ENCODE measurements at places on chromosomes 1 and 21.

DNA sequence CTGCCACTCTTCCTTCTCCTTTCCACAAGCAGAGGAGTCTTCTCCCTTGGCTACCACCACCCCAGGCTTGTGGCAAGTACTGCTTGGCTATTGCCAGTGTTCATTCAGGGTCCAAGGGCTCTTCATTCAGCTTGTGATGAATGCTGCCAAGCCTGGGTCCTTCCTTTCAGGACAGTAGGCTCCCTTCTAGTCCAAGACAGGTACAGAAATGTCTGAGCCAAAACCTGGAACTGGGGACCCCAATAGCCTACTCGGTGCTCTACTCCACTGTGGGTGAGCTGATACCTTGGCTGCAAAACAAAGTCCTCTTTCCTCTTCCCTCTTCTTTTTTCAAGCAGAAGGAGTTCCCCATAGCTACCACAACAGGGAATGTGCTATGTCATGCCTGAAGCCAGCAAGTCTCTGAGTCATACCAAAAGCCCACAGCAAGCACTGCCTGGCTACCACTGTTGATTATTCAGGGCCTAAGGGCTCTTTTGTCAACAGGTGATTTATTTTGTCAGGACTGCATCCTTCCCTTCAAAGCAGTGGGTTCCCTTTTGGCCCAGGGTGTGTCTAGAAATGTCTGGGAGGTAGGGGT is 268.9 kb downstream of the HHAT start:
- DNase-seq, result no peak

DNA sequence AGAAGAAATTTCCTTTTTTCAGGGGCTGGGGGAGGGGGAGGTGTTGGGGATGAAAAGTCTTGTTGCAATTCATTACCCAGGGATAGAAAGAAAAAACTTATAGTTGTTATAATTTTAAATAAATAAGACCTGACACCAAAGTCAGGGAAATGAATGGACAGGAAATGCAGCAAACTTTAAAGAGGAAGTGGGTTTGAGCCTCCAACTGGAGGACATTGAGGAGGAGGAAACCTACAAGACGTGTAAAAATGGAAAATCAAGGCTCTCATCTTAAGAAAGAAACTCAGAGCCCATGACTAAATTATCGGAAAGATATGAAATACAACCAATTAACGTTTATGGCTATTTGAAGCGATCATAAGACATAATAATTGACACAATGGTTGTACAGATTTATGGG is 54.4 kb downstream of the NIBAN1 start:
- no peak for DNase-seq

DNA sequence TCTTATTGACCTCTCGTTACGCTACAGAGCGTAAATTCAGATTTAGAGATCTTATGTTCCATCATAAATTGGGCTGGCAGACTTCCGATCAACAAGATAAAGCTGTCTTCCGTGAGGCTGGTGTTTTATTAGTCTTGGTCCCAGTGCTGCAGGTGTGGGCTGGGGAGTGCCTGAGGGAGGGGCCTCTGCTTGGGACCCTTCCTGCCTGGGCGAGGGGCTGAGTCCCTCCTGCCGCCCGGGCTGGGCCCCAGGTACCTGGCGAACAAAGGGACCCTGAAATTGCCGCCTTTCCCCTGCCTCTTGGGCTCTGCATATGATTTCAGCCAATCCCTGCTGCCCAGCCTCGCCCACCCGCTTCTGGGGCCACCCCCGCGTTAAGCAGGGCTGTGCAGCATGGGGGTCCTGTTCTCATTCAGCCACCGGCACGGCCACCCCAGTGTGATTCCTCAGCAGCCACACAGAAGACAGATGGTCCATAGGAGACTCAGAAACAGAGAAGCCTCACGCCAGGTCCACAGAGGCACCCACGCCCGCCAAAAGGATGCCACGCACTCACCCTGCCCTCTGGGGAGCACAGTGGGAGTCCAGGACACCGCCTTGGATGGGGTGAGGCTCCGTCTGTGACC is 6.1 kb upstream of the SAMD11 start:
- no peak for DNase-seq

DNA sequence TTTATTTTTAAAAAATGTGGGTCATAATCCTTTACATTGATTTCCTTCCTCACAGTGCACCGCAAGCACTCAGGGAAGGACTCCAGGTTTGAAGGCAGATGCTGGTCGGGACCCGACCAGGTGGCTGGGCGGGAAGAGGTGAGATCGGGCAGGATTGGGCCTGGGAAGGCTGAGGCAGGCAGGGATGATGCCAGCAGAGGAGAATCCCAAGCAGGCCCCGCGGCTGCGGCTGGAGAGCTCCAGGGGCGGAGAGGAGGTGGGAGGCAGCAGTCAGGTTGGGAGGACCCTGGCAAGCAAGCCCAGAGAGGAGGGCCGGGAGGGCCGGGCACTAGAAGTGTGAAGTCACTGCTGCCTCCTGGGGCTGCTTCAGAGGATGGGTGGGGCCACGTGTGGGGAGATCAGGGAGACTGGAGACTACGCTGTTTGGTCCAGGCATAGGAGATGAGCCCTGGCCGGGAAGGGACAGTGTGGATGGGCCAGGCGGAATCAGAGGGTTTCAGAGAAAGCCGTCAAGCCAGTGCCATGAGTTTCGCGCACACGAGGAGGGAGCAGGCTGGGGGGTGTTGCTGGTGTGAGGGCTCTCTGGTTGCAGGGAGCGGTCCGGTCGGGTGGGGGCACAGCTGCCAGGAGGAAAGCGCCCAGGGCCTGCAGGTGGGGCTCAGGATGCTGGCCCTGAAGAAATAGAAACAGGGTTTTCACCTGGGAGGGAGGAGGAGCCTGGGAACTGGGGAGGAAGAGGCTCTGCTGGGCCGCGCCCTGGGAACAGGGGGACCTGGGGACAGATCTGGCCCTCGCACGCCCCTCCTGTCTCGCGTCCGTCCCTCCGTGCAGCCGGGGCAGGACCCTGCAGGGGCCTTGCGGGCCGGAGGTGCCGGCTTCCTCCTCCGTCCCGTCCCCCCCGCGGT is 888 bp upstream of the COL18A1 start:
- DNase-seq, result no peak

DNA sequence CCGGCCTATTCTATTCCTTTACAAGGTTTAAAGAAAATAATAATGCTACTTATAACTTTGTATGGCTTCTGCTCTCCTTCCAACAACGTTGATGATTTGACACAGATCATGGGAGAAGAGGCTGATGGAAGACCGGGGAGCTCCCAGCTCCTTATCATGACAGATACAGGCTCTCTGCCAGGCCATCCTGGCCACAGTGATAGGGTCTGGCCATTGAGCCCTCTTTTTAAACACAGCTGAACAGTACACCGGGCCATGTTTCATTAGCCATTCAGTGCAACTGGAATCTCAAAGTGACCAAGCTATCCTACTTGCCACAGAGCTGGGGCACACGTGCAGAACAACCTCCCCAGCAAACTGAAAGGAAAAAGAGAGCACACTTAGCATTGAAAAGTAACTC is 34.9 kb downstream of the DNAJC11 start:
- no peak for DNase-seq

GRCh38 chr1:7652515-7653098 is 118.5 kb upstream of the VAMP3 start:
- no peak for DNase-seq

DNA sequence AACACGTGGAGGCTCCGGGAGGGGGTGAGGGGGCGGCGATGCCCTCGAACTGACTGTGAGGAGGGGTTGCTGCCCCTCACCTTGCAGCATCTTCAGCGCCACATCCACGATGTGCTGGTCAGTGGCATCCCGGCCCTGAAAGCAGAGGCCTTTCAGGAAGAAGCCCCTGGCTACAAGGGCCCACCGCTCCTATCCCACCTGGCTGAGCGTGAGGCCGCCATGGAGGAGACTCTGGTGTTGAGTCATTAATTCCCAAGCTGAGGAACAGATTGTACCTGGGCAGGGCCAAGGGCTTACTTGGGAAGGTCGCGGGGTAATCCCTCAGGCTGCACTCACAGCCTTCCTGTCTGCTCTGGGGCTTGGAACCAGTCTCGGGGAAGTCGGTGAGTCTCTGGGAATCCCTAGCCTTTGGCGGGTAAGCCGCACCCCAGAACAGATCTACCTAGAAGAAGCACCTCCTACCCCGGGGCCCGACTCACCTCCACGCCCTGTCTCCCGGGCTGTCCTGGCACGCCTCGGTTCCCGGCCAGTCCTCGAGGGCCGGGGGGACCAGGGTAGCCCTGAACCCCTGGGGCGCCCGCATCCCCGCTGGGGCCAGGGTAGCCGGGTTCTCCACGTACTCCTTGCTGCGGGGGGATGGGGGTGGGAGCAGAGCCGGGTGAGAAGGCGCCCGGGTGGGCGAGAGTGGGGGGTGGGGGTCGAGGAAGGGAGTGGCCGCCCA is 13.9 kb downstream of the COL9A2 start:
- no peak for DNase-seq

- DNase-seq, result no peak
Observed at GRCh38 chr1:157137046-157137407, 1.2 kb downstream of the ETV3 start.

- no peak for DNase-seq
Observed at GRCh38 chr1:3163356-3163755, 94.4 kb downstream of the PRDM16 start.

- no peak for DNase-seq
Observed at GRCh38 chr1:21308330-21308729, 18.1 kb upstream of the ECE1 start.

DNA sequence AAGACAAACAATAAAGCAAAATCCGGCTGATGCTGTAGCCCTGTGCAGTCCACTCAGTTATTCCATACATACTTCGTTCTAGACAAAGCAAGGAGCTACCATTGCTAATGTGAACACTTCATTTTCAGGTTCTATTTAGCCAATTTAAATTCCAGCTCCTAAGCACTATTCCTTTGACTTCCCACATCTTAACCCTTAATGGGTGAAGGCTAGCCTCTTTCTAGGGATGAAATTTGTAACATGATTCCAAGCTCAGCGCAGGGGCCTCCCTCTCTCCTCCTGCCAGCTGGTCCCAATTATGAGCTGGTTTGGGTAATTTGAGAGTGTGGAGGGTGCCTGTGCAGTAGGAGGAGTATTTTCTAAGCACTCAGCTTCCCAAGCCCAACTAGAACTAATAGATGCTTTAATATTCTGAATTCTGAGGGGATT is 53.9 kb upstream of the PTGFRN start:
- DNase-seq, result peak; percentile 22

- DNase-seq, result no peak
Observed at GRCh38 chr21:37460196-37460595, 93.6 kb downstream of the DYRK1A start.

DNA sequence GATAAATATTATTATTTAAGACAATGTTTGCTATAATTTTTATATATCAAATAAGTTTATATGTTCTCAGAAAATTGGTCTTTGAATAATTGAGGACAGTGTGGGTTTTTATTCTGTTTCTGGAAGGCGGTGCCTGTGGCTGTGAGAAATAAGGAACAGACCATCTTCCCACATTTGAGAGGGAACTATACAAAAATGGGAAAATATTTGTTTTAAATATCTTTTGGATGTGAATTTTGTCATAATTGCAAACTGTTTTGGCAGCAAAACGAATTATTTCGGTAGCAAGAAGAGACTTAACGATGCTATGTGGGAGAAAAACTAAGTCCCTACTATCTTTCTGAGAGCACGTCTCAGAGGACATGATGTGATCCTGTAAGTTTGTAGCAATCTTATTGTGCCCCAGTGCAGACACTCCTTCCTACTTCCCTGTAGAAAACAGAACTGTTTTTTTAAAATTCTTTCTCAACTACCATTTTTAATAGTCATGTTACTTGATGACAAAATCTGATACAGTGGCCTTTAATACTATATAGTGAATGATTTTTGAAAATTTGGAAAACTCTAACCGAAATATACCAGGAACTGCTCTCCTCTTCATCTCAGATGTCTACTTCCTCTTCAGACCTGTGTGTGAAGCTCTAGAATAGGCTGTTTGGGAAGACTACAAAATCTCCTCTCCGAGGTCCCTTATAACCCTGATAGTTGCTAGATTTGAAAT is 25.4 kb downstream of the PTPRC start:
- DNase-seq, result no peak

DNA sequence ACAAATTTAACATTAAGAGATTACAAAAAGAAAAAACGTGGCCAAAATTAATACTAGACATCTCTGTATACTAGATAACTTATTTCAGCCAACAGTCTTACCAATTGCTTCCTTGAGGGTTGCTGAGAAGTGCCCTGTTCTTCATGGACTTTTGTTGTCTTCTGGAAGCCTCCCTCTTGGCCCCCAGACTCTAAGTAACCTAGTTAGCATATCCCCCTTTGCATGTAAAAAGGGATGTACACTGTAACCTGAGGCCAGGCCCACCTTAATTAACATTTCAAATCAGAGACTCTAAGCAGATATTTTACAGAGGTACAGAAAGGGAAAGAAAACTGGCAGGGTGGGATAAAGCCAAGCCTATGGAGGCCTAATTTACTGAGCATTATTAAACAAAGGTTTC is 1047.3 kb downstream of the ADGRL2 start:
- no peak for DNase-seq

- no peak for DNase-seq
Observed at GRCh38 chr1:248306103-248306502, 2.9 kb upstream of the OR2T12 start.

- no peak for DNase-seq
Observed at GRCh38 chr1:208174200-208174599, 70.0 kb downstream of the PLXNA2 start.

DNA sequence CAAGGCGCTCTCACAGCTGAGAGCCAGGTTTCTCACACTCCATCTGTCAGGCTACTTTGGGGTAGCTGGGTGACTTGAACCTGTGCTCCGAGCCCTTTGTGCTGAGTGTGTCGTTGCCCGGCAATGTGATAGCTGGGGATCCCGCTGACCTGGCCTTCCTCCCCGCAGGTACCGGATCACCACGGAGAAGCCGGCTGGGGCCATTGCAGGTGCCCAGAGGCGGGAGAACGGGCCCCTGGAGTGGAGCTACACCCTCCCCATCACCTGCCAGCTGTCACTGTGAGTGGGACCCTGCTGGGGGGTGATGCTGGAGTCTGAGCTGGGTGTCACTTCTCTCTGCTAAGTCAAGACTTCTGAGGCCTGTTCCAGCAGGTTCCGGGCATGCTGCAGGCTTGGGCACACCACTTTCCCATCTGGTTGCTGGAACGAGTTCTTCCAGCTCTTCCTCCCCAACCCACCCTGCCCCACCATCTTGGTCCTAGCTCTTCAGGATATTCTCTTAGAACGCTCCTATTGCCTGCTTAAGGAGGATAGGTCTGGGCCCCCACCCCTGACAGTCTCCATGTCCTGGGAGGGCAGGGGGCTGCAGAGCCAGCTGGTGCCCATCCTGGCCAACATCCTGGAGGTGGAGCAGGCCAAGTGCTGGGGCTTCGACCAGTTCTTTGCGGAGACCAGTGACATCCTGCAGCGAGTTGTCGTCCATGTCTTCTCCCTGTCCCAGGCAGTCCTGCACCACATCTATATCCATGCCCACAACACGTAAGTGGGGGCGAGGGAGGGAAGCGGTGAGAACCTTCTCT is 7.5 kb downstream of the IKBKE start:
- no peak for DNase-seq
